Vagina (tissue), 2 donors: ENCODE measurements at places on chromosomes 1 and 21.

DNA sequence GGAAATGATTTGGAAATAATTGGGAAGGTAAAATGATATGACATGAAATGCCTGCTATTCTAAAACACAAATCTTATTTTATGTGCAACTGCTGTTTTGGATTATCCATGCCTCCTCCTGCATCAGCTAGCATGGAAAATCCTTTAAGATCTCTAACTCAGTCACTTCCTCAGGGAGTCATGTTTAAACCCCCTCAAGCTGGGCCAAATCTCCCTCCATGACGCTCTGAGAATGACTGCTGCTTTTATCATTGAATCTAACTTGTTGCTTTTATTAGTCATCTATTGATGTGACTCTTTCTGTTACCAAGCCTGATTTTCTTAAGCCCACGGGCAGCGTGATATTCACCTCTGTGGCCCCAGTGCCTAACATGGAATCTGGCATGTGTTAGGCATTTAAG is 324.8 kb downstream of the DISC1 start:
- H3K4me1 ChIP-seq, result peaks cover 9% of the 10 kb centered on the region
- H3K36me3 ChIP-seq, result no peaks in the 10 kb centered on the region
- H3K27me3 ChIP-seq, result no peaks in the 10 kb centered on the region
- no peak overlapping the region for H3K27ac ChIP-seq
- no peak for DNase-seq

GRCh38 chr1:86826856-86827255 is 87.1 kb downstream of the SELENOF start:
- no peak overlapping the region for H3K4me3 ChIP-seq
- H3K27ac ChIP-seq, result no peak overlapping the region
- H3K4me1 ChIP-seq, result no peaks in the 10 kb centered on the region
- no peak for DNase-seq
- no peaks in the 10 kb centered on the region for H3K36me3 ChIP-seq

- no peaks in the 10 kb centered on the region for H3K36me3 ChIP-seq
- no peak for DNase-seq
- H3K27ac ChIP-seq, result no peak overlapping the region
- peaks cover 25% of the 10 kb centered on the region for H3K4me1 ChIP-seq
- no peaks in the 10 kb centered on the region for H3K27me3 ChIP-seq
Measured at GRCh38 chr1:119329541-119330461, 38.8 kb upstream of the HAO2 start.

DNA sequence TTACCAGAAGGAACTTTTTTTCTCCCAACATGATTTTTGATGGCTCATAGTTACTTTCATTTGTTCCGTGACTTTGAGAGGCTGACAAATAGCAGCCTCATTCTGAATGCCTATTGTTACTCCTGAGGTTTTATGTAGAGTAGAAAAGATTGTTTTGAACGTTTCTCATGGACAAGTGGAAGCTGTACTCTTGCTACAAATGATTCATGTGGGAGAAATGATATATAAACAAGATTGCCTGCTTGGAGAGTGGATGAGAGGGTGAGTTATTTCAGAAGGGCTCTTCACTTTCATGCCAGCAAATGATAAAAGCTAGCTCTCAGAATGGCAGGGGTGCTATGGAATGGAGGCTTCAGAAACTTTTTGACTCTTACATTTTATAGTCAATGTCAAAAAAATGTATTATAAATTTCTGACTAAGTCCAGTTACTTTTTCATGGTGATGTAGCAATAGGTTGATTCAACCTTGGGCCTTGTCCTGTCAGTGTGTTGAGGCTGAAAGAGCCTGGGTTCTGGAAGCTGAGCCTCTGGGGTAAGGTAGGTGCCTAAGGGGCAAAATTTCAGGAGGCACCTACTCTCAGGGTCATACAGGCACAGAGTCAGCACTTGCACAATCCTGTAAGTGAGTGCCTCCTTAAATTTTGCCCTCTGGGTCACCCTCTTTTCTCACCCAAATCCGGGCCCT is 19.4 kb downstream of the JUN start:
- no peak for DNase-seq
- H3K27ac ChIP-seq, result no peak overlapping the region
- no peaks in the 10 kb centered on the region for H3K36me3 ChIP-seq
- H3K27me3 ChIP-seq, result no peaks in the 10 kb centered on the region
- no peak overlapping the region for H3K4me3 ChIP-seq

DNA sequence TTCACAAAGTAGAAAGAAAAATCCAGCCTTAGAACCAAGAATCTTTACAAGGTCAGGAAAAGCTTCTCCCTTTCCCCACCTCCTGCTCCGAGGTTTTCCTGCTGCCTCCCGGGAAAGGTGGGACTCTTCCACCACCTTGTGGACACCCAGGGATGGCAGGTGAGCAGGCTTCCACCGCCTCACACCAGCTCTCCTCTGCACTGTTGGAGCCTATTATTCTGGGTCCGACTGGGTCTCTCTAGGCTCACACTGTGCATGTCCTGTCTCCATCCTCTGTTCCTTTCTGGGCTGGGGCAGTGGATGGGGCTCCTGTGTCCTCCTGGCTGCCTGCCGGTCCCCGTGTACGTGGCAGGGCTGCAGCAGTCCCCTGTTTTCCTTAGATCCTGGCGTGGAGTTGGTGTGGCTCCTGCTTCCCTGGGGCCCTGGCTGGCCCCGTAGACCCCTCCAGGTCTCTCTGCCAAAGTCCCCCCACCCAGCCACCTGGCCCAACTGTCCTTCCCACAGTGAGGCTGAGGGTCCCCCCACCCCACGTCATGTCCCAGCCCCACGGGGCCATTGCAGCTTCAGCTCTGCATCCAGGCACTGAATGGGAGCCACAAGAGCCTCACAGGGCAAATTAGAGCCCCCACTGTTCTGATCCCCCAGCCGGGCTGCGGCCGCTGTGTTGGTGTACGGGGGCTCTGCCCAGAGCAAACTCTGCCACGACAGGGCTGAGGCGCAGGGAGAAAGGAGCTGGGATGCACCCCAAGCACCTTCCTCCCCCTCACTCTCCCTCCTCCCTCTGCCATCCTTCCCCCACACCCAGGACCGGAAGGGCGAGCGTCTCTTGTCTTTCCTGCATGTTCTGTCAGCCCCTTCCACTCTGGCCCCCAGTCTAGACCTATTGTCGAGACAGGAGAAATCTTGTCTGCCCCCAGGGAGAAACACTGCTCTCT is 3.3 kb upstream of the SLC45A1 start:
- no peaks in the 10 kb centered on the region for H3K27me3 ChIP-seq
- peaks cover 13% of the 10 kb centered on the region for H3K4me1 ChIP-seq
- DNase-seq, result no peak
- H3K4me3 ChIP-seq, result no peak overlapping the region
- H3K36me3 ChIP-seq, result no peaks in the 10 kb centered on the region

- H3K4me1 ChIP-seq, result no peaks in the 10 kb centered on the region
- no peak for DNase-seq
- H3K36me3 ChIP-seq, result no peaks in the 10 kb centered on the region
- H3K27ac ChIP-seq, result no peak overlapping the region
- H3K27me3 ChIP-seq, result no peaks in the 10 kb centered on the region
- H3K4me3 ChIP-seq, result no peak overlapping the region
Measured at GRCh38 chr1:165816826-165817497, 10.5 kb upstream of the UCK2 start.

DNA sequence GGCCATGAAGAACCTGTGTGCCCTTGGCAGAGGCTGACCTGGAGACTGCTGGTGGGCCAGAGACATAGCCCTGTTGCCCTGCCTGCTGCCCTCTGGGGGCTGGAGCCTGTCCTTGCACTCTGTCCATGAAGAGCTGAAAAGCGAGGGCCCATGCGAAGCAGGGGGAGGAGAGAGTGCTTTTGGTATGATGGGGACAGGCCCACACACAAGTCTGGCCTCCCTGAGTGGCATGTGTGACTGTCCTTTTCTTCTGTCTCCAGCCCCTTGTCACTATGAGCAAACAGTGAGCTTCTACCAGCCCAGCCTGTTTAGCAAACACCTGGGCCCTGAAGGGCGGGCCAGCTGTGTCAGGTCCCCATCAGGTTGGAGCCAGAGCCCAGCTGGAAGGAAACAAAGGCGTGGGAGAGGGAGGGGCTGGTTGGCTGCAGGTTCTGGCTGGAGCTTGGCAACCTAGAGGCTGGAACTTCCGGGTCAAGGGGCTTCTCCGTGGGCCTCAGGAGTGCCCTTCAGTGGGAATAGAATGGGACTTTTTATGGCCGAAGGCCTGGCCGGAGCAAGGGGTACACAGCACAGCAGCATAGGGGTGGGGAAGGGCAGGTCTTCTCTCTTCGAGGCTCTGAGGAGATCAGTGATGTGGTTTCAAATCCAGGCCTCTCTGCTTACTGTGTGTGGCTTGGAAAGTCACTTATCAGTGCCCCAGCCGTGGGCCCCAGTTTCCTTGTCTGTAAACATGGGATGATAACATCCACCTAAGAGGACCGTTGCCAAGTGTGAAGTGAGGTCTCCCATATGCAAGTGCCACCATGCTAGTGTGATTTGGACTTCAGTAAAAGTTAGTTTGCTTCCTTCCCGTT is 14.3 kb downstream of the QSOX1 start:
- DNase-seq, result no peak
- H3K27me3 ChIP-seq, result no peaks in the 10 kb centered on the region
- peak overlapping the region; percentile 73 for H3K27ac ChIP-seq
- no peak overlapping the region for H3K4me3 ChIP-seq
- H3K4me1 ChIP-seq, result peaks cover 65% of the 10 kb centered on the region

DNA sequence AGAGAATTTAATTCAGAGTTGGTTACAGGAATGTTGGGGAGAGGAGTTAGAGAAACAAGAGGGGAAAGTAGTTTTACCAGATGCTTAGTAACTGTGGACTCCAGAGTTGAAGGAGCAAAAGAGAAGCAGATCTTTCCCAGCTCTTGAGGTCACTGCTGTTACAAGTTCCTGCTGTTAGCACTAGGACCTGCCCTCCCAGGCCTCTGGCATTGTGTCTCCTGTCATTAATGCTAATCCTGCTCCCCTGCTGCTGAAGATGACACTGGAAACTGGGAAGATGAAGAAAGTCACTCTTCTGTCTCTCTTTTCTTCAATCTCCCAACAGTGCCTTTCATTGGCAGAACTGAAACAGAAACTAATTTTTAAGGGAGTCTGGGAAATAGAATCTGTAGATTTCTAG is 845.6 kb downstream of the ADGRL2 start:
- H3K27me3 ChIP-seq, result no peaks in the 10 kb centered on the region
- no peak overlapping the region for H3K4me3 ChIP-seq
- no peak overlapping the region for H3K27ac ChIP-seq
- no peak for DNase-seq
- no peaks in the 10 kb centered on the region for H3K4me1 ChIP-seq

DNA sequence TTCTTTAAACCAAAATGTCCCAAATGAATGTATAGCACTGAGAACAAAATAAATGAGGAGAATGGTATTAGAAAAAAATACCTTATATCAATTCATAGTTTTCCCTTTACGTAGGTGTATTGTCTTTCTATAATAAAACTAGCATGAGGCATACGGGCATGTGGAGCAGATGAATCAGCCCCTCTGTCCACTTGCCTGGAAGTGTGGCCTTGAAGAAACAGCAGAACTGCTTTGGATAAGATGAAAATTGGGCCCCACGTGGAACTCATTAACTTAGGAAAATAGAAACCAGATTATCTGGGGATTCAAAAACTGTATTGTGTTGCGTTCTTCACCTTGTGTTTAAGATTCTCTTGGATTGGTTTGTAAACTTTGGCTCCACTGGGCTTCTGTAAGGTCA is 356.8 kb upstream of the B3GALT2 start:
- no peak overlapping the region for H3K4me3 ChIP-seq
- H3K4me1 ChIP-seq, result no peaks in the 10 kb centered on the region
- H3K36me3 ChIP-seq, result no peaks in the 10 kb centered on the region

GRCh38 chr1:224632921-224633321 is 16.8 kb downstream of the CNIH3 start:
- H3K27ac ChIP-seq, result peak overlapping the region; percentile 57
- DNase-seq, result no peak
- H3K27me3 ChIP-seq, result no peaks in the 10 kb centered on the region
- H3K4me3 ChIP-seq, result no peak overlapping the region

DNA sequence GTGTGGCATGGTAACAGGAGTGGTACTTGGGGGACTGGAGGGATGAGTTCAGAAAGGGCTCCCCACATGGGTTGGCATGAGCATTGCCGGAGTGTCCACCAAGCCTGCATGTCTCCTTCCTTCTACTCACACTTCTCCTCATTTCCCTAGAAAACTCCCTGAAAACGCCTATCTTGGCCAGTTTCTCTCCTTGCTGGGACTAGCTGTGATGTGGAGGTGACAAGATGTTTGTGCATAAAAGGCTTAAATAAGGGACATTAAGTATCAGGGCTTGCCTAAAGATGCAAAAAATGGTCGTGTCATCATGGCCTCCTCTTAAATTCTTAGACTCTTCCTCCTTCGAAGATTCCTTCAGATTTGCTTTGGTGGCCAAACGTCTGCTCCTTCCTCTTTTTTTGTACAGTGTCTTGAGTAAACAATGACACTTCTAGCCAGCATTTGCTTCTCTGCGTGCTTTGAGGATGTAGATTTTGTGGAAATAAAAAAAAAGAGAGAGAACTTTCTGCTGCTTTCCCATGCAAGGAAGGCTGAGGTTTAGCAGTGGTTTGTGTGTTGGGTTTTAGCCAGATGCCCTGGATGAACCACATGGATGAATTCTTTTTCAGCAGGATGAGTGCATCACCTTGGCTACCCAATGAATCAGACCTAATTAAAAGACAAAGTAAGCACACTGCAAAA is 239.1 kb upstream of the IRF2BP2 start:
- H3K27ac ChIP-seq, result no peak overlapping the region
- H3K4me1 ChIP-seq, result no peaks in the 10 kb centered on the region
- H3K27me3 ChIP-seq, result no peaks in the 10 kb centered on the region
- H3K4me3 ChIP-seq, result no peak overlapping the region
- DNase-seq, result no peak
- no peaks in the 10 kb centered on the region for H3K36me3 ChIP-seq

- H3K27ac ChIP-seq, result no peak overlapping the region
- H3K27me3 ChIP-seq, result no peaks in the 10 kb centered on the region
- no peak overlapping the region for H3K4me3 ChIP-seq
- no peaks in the 10 kb centered on the region for H3K4me1 ChIP-seq
Measured at GRCh38 chr1:87167848-87168525, 160.7 kb upstream of the LMO4 start.

GRCh38 chr1:198245379-198245778 is 88.6 kb downstream of the NEK7 start:
- no peaks in the 10 kb centered on the region for H3K4me1 ChIP-seq
- H3K36me3 ChIP-seq, result no peaks in the 10 kb centered on the region
- H3K27ac ChIP-seq, result no peak overlapping the region
- no peaks in the 10 kb centered on the region for H3K27me3 ChIP-seq
- H3K4me3 ChIP-seq, result no peak overlapping the region
- DNase-seq, result no peak

DNA sequence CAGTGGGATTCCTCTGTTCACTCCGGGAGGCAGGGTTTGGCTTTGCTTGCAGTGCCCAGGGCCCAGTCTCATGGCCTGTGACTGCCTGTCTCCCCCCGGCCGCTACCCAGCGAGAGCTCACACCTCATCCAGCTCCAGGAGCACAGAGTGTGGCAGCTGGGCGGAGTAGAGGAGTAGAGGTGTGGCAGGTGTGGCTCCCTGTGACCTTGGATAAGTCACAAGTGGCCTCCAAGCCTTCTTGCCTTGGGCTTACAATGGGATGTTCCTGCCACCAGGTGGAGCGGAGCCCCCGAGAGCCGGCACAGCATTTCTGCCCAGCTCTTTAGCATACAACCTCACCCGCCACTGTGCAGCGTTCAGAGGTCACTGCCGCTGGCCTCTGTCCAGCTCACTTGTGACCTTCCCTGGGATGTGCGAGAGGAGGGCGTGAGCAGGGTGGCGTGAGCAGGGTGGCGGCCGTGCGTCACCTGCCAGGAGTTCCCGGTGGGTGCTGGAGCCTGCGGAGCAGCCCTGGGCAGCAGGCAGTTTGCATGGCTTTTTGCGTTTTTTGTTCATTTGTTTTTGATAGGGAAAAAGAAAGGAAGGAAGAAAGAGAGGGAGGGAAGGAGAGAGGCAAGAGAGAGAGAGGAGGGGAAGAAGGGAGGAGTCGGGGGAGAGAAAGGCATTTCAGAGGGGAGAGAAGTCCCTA is 42.4 kb downstream of the CRYAA start:
- no peaks in the 10 kb centered on the region for H3K27me3 ChIP-seq
- H3K4me3 ChIP-seq, result no peak overlapping the region
- peak; percentile 67 for DNase-seq
- H3K36me3 ChIP-seq, result no peaks in the 10 kb centered on the region
